EL (cell line): ENCODE measurements at places on chromosomes 16 and 17.
A peak's percentile ranks its signal among the peaks of the same experiment; 100 is the strongest.

DNA sequence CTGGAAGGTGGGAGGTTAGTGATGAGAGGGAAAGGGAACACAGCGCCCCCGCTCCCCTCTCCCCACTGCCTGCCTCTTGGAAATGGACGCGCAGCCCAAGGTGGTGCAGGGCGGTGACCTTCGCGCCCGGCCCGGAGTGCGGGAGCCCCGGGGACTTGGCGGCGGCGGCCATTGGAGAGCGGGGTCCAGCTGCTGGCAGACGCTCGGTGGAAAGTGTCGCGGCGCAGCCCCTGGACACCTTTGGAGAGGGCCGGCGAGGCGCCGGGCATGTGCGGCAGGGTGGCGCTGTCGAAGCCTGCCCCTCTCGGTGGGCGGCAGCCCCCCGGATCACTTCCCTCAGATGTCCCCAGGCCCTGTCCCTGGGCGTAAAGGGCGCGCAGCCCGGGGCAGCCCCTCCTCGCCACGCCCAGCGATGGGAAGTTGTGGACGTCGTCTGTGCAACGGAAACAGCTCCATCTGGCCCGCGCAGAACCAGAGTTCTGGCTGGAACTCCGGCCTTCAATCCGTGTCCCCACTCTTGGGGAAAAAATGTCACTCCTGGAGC, 16.7 kb downstream of the SALL1 start:
- DNase-seq, result no peak

- DNase-seq, result no peak
Measured at GRCh38 chr17:60356940-60357339, 35.0 kb downstream of the USP32 start.

- DNase-seq, result no peak
Measured at GRCh38 chr17:2983255-2983654, 80.2 kb downstream of the OR1D5 start.

DNA sequence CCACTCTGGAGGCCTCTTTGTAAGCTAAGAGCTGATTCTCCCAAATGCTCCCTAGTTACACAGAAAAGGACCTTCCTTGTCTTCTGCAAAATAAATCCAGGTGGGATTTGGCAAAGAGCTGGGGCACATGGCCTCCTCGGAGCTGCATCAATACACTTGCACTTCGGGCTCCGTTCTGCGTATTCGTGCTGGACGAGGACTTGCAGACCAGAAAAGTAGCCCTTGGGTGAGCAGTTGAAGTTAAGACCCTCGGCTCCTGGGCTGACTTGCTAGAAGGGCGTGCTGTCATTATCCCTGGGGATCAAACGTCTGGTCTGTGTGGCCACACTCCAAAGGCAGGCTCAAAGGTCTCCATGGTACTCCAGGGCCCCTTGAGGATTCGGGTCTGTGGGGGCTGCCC, 144.2 kb upstream of the RPH3AL start:
- DNase-seq, result no peak

- no peak for DNase-seq
Measured at GRCh38 chr17:9331279-9332131, 244.1 kb downstream of the STX8 start.

- DNase-seq, result peak; percentile 81
Measured at GRCh38 chr17:1365445-1366039, 34.5 kb downstream of the YWHAE start.

DNA sequence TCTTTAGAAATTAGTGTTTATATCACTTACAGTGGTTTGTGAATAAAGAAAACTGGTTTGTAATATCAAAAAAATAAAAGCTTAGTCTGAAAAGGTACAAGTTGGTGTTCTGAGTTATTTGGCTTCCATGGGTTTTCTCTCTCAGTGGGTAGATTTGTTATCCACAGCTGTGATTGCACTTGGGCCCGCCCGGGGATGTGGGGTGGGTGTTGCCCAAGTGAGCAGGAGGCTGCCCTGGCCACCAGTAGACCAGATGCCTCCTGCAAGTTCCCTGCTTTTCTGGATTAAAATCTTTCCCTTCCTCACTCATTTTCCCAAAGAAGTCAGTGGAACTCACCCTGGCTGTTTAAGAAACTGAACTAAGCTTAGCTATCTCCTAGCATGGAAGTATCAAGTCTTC, 380.6 kb downstream of the RBFOX1 start:
- no peak for DNase-seq

DNA sequence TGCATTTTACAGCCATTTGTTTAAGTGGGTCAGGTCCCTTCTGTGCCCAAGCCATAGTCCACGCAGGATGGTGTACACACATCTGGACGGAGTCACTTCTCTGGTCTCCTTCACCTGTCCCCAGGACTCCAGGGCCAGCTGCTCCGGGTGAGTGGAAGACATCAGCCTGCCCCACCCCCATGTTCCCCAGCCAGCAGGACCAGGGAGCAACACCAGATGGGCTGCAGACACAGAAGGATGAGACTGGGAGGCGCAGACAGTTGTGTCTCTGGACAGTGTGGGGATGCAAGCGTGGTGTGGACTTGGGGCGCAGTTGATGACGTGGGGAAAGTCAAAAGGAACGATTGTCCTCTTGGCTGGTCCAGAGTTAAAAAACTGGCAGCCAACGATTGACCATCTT, 24.6 kb upstream of the WFDC1 start:
- DNase-seq, result no peak

DNA sequence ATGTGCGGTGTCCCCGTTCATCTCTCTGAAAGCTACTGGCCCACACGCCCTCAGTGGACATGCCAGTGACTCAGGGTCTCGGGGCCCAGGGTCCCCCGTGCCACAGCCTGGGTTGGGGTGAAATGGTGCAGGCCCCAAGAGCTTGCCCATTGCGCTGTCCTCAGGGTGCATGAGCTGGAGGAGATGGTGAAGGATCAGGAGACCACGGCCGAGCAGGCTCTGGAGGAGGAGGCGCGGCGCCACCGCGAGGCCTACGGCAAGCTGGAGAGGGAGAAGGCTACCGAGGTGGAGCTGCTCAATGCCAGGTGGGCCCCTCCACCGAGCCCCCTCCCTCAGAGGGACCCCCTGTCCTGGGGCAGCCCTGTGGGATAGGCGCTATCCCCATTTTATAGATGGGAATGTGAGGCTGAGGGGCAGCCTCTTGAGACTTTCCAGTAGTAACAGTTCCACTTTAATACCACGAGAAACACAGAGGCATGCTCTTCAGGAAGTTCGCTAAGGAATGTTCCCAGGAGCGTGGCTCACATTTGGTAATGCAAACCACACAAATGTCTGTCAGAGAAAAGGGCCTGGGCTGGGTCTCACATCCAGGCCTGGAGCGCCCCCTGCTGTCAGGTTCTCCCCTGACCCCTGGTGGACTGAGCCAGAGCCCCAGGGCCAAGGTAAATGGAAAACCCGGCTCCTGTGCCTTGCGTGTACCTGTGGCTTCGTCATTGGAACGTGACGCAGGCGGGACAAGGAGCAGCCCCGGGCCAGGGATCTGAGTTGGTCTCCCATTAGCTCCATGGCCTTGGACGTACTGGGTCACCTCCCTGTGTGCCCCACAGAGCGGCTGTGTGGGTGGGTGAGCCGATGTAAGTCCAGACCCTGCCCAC, 133.7 kb downstream of the RAB11FIP4 start:
- DNase-seq, result peak; percentile 91

DNA sequence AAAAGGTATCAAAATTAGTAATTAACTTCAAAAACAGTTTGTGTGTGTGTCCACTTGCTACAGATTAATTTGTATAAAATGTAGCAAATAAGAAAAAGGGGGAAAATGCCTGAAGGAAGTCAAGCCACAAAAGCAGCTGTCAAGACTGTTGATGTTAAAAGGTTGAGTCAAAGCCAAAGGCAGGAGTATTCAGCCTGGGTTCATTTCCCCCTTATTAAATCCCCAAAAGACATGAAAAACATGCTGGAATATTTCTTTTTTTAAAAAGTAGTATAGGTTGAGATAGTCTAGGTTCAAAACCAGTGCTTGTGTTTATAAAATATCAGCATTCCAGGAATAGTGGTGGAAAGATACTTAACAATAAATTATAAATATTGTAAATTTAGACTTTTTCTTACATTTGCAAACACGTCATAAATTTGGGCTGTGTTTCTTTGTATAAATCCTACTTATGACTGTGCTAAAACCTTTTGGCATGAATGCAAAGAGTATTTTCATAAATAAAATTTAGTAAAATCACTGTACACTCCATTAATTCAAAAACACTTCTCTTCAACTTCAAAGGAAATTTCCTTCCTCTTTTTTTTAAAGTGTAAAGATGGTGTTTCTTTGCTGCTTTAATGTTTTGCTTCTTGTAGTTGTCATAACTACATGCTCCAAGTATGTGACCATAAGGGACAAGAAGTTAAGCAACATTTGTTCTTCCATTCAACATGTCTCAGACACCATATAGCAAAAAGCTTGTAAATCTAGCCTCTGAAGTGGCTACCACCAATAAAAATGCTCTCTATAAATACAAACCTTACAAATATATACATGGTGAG, 72.0 kb downstream of the SKAP1 start:
- DNase-seq, result no peak

DNA sequence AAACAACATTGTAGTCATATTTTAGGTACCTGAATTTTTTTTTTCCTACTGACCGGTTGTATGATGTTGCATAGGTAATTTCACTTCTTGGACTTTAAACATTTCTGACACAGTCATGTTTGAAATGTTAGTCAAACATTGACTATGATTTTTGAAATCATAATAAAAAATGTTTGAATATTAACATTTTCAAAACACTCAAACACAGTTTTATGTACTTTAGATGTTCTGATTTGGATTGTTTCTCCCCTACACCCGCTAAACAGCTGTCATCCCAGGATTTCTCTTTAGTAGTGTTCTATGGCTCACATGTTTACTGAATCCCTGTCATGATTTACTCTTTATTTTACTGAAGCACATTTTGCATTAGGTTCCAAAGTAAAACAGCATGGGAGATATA, 102.9 kb upstream of the NPEPPS start:
- no peak for DNase-seq

GRCh38 chr17:9811086-9811485, 10.8 kb downstream of the GSG1L2 start:
- no peak for DNase-seq

- DNase-seq, result no peak
Measured at GRCh38 chr17:21164620-21165019, 37.9 kb downstream of the DHRS7B start.

DNA sequence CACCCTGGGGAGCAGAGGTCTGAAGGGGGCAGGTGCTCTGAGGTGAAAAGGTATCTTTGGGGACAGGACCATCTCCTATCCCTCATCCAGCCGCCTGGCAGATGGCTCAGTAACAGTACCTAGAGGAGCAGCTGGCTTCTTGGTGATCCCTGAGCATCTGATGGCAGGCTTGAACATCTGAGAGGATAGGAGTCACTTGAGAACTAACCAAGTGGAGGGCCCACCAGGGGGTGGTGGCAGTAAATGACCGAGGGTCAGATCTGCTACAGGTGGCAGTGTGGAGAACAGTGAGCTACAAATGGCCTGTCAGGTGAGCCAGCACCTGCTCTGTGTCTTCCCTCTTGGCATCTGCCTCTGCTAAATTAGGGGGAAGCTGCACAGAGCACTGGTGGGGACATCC, 13.8 kb downstream of the HROB start:
- no peak for DNase-seq

DNA sequence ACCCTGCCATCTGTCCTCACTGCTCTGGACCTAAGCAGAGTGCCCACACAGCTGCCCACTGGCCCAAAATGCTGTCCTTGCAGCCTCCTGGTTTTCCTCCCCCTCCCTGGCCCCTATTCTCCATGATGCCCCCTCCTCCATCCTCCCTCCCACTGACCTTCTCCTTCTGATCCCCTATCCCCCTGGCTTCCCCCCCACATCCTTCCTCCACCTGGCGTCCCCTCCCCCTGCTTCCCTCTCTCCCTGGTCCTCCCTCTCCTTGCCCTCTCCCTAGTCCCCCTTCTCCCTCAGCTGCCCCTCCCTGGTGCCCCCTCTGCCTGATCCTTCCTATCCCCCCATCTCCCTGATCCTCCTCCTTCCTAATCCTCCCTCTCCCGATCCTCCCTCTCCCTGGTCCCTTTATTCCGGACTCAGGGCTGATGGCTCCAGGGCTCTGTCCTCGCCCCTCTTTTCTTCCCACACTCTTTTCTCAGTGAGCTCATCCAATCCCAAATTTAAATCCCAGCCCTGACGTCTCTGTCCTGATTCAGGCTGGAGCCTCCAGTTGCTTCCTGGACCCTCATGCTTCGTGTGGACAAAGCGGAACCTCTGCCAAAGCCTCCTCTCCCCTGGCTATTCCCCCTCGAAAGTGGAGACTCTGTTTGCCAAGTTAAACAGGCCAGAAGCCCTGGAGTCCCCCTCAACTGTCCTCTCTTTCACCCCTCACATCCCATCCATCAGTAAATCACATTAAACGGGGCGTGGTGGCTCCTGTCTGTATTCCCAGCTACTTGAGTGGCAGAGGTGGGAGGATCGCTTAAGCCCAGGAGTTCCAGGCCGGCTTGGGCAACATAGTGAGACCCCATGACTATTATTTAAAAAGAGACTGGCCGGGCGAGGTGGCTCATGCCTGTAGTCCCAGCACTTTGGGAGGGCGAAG, 18.1 kb upstream of the RHBDF2 start:
- DNase-seq, result no peak

DNA sequence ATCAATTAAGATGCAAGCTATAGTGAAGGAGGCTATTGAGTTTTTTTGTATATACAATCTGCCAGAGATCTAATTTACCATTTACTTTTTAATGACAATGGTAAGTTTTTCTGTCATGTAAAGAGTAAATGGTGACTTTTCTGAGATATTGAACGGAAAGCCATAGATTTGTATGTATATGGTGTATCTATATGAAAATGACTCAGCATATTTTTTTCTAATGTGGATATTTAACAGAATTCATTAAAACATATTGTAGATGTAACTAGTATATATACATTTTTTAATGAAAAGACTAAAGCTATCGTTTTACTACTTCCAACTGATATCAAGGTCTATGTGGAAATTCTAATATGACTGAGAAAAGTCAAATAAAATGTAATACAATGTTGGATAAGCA, 34.1 kb downstream of the CNTNAP4 start:
- no peak for DNase-seq

- DNase-seq, result peak; percentile 50
Measured at GRCh38 chr17:45314741-45315647, 1.8 kb downstream of the MAP3K14 start.

DNA sequence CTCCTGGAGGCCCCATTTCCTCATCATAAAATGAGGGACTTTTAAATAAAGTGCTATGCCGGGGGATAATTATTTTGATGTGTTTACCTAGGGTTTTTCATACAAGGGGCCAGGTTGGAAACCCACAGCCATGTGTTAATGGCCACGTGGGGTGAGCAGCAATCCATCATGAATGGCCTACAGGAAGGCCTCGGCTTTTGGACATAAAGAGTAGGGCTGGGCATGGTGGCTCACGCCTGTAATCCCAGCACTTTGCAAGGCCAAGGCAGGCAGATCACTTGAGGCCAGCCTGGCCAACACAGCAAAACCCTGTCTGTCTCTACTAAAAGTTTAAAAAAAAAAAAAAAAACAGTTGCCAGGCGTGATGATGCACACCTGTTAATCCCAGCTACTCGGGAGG, 40.3 kb downstream of the MEAK7 start:
- DNase-seq, result no peak

GRCh38 chr17:3722716-3723115, 987 bp upstream of the HASPIN start:
- no peak for DNase-seq

GRCh38 chr16:66388350-66389139, 22.1 kb downstream of the CDH5 start:
- no peak for DNase-seq
